ENCODE measurements at places on chromosomes 5 and 9.

DNA sequence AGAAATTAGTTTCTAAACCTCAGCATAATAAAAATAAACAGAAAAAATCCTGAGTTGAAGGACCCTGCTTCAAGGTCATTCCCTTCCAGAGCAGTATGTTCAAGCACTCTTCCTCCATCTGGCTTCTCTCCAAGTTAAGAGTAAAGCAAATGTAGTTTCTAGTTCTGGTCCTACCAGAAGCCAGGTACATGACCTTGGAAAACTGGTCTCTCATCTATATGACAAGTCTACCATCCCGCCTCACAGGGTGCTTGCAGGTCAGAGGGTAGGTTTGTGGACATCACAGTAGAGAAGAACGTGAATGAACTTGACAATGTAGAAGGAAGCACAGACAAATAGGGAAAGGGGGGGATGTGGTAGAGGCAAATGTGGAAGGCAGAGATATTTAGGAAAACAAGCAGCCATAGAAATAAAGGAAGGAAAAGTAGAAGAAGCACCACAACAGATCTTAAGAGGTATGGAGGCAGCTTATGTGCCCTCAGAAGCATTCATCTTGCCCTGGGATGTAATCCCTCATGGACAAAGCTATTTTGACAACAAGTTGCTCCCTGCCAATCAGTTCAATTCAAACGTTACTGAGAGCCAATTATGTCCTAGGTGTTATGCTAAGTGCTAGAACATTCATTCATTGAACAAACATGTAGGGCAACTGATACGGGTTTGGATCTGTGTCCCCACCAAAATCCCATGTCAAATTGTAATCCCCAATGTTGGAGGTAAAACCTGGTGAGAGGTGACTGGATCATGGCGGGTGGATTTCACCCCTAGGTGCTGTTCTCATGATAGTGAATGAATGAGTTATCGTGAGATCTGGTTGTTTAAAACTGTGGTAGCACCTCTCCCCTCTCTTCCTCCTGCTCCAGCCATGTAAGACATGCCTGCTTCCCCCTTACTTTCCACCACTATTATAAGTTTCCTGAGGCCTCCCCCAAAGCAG, 23.7 kb upstream of the CTNNAL1 start:
- no peak for DNase-seq

GRCh38 chr5:135238622-135239452, 160.2 kb downstream of the MACROH2A1 start:
- no peak for DNase-seq

DNA sequence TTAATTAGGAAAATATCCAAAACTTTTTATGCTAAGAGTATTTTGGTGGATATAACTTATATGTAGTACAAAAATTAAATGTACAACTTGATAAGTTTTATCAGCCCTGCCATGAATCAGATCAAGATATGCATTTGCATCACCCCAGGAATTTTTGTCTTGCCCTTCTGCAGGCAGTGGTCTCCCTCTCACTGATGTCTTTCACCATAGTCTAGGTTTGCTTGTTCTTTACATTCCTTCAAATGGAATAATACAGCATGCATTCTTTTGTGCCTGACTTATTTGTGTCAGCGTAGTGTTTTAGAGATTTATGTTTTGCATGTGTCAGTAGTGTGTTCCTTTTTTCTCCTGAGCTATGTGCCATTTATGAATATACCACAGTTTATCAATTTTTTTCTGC, 36.4 kb downstream of the RNF180 start:
- no peak for DNase-seq

- no peak for DNase-seq
Measured at GRCh38 chr9:121301881-121302286, 33.9 kb downstream of the GSN start.

DNA sequence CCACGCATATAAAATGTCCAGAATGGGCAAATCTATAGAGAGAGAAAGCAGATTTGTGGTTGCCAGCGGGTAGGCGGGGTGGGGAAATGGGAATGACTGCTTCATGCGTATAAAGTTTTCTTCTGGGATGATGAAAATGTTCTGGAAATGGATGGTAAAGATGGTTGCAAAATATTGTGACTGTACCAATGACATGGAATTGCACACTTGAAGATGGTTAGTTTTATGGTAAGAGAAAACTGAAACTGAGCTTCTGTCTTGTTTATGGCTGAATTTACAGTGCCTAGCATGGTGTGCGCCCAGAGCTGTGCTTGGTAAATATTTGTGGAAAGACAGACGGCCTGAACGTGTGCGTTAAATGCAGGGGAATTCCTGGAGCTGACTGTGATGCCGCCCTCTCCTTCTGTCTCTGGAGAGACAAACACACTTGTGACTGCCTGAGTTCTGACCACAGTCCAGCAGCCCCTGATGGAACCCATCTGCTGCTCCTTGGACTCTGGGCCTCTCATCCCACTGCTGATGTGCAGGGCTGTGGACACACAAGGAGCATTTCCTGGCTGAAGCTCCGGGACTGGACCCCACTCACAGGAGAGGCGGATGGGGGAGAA, 8.6 kb upstream of the PTGES start:
- no peak for DNase-seq

- DNase-seq, result no peak
Measured at GRCh38 chr9:86097510-86098224, 1.7 kb downstream of the GOLM1 start.

GRCh38 chr5:72107901-72108201, 576 bp downstream of the MAP1B start:
- no peak for DNase-seq

DNA sequence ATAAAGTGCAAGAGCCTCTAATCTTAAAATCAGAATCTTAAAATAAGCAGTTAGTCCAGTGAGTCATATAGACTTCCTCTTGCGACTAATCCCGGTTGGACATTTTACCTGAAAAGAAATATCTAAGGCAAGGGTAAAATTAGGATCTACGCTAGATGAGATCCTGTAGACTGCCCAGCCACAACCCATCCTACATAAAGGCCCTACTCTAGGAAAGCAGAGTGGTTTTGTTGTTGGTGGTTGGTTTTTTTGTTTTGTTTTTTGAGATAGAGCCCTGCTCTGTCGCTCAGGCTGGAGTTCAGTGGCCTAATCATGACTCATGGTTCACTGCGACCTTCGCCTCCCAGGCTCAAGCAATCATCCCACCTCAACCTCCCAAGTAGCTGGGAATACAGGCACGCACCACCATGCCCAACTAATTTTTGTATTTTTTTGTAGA, 6.9 kb downstream of the TSC1 start:
- no peak for DNase-seq

GRCh38 chr5:146877178-146877681, 1.3 kb downstream of the PPP2R2B start:
- peak; percentile 18 for DNase-seq

DNA sequence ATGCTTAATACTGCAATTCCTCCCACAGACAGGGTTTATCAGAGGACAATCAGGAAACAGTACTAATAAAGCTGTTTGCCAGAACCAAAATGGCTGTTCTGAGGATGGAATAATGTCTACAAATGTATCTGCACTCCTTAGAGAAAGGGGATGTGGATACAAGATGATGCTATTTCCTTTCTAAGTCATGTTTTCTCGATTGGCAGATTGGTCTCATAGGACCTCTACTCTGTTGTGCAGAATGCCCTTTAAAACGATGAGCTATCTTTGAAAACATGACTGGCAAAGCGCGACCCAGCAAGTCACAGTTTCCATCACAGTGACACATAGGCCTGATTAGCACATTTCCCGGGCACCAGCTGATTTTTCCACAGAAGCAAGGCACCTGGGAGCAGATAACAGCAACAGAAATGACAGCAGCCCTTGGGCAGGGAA, 54.0 kb downstream of the AOPEP start:
- DNase-seq, result no peak

- DNase-seq, result no peak
Measured at GRCh38 chr5:72191404-72191803, 84.1 kb downstream of the MAP1B start.

DNA sequence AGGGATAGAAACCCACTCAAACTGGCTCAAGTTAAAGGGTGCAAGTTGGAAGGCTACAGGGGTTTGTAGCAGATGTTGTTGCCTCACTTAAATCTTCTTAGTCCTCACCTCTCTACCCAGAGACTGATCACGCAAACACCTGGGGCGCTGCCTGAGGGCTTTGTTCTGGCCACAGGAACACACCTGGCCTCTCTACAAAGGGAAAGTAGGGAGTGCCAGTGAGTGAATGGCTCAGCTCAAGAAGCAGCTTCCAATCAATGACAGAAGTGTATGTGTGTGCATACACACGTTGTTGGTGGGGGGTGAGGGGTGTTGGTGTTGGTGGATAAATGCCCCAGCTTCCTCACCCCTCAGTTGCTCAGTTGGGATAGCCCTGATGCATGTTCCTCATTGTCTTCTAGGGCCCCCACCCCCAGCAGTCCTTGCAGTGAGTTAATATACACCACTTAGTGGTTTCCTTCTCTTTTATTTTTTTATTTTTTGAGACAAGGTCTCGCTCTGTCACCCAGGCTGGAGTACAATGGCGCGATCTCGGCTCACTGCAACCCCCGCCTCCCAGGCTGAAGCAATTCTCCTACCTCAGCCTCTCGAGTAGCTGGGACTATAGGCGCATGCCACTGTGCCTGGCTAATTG, 30.6 kb upstream of the CTNNA1 start:
- no peak for DNase-seq

DNA sequence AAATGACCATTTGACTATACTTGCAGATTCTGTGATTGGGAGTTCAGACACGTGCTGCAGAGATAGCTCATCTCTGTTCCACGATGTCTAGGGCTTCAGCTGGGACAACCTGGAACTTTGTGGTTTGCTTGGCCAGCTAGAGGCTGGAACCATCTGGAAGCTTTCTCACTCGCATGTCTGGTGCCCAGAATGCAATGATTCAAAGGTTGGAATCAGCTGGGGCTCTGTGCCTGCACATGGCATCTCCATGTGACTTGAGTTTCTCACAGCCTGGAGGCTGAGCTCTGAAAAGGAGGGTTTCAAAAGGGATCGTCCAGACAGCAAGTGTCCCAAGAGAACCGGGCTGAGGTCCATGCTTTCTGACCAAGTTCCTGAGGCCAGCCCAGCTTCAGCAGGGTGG, 465.2 kb downstream of the GADD45G start:
- DNase-seq, result no peak

- DNase-seq, result no peak
Measured at GRCh38 chr9:101225271-101225670, 159.5 kb downstream of the BAAT start.

GRCh38 chr9:88342246-88342645, 46.0 kb upstream of the SPIN1 start:
- DNase-seq, result no peak

DNA sequence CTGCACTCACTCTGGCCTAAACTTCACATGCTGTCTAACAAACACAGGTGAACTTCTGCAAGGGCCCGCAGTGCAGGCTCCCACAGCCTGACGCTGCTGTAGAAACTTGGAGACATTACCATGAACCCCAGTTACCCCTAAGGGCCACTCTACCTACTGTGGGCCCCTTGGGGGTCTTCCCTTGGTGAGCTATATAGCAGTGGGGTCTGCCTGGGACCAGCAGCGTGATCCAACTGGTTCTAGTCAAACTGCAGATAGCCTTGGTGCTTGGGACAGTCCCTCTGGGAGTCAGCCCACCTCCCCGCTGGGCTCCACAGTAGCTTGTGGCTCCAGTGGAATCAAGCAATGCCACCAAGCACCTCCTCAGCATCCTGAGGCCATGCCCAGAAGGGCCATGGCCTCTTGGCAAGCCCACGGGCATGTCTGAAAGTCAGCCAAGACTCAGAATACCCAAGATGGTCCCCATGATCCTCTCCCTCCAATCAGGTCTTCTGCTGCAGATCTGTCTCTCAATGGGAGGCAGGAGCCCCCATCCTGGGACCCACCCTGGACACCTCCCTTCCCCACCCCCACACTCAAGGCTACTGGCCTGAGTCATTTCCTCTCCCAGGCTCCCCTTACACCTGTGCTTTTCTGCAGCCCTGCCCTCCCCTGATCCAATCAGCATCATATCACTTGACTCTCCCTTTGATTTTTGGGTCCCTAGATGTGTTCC, 230.0 kb upstream of the IRX1 start:
- no peak for DNase-seq

DNA sequence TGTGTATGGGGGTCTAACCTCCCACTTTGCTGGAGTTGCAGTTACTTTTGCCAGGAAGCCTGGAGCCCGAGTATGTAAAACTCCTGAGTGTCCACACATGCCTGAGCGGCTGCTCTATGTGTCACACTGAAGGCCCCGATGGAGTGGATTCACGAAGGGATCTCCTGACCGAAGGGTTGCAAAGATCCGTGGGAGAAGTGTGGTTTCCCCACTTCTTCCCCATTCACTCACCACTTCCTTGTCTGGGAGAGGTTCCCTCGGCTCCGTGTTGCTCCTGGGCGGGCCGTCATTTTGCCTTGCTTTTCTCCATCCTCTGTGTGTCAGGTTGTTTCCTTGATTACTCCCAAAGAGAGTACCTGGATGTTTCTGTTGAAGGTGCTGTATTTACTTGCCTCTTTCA, 16.2 kb upstream of the IL3 start:
- no peak for DNase-seq

DNA sequence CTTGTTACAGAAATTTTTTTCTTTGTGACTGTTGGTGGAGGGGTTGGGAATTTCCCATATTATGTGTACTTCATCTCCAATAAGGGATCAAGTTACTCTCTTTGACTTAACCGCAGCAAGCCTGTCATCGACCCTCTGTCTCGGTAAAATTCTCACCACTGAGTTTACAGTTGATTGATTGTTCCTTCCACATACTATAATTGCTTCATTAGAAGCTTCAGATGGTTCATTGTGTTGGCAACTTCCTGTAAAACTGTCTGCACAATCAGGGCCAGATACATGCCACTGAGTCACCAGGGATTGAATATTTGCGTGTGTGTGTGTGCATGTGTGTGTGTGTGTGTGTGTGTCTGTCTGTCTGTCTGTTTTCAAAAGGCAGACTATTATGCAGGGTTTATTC, 176.6 kb downstream of the ZNF462 start:
- no peak for DNase-seq

- DNase-seq, result no peak
Measured at GRCh38 chr5:32909207-32909606, 198.1 kb downstream of the NPR3 start.

DNA sequence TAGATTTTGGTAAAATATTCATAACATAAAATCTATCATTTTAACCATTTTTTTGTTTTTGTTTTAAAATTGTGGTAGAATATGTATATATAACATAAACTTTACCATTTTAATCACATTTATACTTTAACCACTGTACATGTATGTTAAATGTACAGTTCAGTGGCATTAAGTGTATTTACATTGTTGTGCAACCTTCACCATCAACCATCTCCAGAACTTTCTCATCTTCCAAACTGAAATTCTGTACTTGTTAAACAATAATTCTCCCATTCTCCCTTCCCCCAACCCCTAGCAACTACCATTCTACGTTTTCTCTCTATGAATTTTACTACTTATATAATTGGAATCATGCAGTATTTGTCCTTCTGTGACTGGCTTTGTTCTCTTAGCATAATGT, 11.6 kb downstream of the ANKHD1 start:
- no peak for DNase-seq

- no peak for DNase-seq
Measured at GRCh38 chr5:30890377-30890776, 303.1 kb upstream of the CDH6 start.

Data from activated T-cell treated with anti-CD3 and anti-CD28 coated beads, Interleukin-2, amount 50 U/mL, for 1 hour (primary cell).